ENCODE measurements at places on chromosomes 16 and 17. TPM values are rescaled to one million over a fixed set of nuclear protein-coding genes. Genes with fewer than 3 reads are reported as not detected.

Gene CDH11
- polyA plus RNA-seq: 71.9 TPM

Gene TLCD2
- polyA plus RNA-seq: 4.6 TPM

Gene GPR179
- polyA plus RNA-seq: 0.04 TPM

Gene GPR139
- not detected for polyA plus RNA-seq

Gene KRTAP4-9
- not detected for polyA plus RNA-seq

Gene CES3
- 0.19 TPM for polyA plus RNA-seq

Gene XYLT2
- 27.8 TPM for polyA plus RNA-seq

Gene TMEM170A
- polyA plus RNA-seq: 7.2 TPM

Gene NACA2
- not detected for polyA plus RNA-seq

Gene BHLHA9
- not detected for polyA plus RNA-seq

All from urinary bladder (tissue), 4 donors.